ENCODE measurements at places on chromosomes 6 and 20.

DNA sequence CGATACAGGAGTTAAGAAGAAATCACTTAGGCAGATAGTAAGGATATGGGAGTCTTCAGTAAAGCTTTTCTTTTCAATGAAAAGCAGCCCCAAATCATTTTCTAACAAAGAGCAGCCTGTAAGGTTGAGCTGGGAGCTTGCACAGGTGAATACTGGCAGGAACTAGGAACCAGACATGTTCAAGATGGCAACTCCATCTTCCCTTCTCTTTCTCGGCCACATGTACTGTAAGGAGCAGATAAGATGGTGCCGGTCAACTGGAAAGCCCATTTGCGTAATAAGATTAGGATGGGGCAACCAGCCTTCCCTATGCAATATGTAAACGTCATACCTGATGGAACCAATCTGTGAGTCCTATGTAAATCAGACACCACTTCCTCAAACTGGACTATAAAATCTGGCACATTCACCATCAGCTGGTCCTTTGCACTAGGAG, 46.2 kb upstream of the RNGTT start:
- no peak for DNase-seq

DNA sequence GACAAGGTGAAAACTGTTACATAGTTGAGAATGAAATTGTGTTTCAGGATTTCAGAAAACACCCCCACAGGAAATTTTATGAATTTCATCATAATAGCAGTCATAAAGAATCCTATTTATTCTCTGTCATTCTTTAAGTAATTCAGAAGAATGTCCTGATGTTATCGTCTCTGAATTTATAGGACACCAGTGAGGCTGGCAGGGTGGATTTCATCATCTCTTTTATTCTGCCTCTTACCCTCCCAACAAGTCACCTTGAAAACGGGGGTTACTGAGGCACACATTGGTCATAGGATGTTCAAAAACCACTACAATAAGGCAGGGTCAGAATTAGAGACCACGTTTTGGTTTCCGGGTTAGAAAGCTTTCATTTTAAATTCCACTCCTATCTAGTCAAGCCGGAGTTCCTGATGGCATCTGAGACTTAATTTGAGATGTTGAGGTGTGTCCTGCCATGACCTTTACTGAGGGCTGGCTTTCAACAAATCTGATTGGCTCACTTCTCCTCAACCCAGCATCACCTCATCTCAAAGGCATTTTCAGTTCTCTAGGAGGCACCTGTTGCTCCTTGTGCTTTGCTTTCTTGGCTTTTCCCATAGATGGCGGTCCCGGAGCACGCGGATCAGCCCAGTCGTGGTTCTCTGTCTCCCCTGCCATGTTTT, 230.6 kb upstream of the SUPT3H start:
- DNase-seq: no peak

DNA sequence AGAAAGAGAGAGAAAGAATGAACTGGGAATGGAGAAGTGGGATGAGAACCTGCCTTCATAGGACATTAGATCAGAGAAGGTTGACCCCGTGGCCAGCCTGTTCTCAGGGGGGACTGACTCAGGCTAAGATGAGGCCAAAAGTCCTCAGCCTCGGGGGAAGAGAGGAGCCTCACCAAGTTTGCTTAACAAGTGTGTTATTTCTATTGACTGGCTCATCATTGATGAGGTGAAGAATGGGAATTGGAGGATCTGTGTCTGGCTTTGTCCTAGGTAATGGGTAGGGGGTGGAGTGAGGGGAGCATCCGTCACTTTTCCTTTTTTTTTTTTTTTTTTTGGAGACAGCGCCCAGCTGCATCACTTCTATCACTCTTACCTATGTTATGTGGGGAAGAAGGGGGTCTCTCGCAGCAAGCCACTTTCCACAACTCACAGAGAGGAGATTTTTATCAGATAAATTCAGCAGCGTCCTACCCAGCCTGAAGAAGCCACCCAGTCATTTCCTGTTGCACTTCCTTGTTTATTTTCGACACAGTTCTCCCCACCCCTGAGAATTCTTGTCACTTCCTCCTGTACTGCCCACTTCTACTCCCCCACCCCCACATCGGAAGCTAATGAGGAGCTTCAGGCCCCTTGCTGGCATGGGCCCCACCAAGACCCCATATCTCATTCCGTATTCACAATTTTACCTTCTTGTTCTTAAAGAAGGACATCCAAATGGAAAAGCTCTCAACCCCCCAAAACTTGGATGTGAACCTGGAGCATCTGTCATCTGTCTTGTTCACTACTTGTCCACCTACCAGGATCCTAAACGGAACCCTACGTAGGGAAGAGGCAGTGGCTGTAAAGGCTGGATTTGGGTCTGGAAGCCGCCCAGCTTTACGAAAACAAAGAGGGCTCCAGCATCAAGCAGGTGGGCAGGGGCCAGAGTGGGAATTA, 2.8 kb upstream of the RNASET2 start:
- DNase-seq: peak; percentile 71

DNA sequence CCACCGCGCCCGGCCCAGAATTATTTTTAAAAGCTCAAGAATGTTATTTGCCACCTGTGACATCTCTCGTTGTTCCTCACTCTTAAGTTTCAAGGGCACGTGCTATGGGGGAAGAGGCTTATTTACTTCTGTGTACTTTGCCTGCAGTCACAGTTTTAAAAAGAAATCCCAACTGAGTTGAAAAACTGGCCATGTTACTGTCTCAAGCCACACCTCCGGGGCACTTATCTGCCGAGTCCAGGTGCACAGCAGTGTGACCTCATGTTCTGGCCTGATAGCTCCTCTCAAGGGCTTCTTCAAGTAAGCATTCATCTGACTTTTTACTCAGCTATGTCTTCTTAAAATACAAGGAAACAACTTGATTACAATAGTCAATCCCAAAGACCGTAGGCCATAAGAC, 34.5 kb downstream of the SHLD1 start:
- no peak for DNase-seq

DNA sequence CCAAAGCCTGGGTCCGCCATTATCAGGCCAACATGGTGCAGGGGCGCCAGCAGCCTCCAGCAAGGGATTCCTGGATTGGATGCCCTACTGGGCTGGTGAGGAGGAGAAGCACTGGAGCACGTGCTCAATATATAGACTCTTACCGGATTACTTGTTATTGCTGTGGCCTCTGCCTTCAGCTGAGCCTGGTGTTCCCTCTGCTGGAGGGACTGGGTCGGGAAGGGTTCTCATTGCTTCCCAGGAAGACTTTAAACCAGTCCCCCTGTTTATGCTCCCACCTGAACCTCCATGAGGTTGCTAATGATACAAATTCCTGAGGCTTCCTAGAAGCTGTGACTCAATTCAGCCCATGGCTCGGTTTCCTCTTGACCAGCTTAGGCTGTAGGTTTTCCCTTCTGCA, 186.7 kb upstream of the ARID1B start:
- DNase-seq: no peak

DNA sequence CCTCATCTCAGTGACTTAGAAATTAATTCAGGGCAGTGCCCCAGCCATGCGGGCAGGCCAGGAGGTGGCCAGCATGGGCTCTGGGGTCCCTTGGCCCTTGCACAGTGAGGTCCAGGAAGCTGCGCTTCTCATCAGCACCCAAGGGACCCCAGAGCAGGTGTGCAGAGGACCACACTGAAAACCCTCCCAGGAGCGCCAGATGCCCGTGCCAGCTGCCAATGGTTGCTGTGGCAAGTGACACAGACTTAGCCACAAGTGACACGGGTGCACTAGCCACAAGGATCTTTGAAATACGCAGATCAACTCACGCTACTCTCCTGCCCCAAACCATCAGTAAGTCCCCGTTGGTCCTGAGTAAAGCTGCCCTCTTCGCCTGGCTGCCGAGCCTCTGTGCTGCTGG, 88.1 kb downstream of the ERMARD start:
- DNase-seq: no peak

GRCh38 chr20:12113468-12114371, 196.0 kb downstream of the BTBD3 start:
- DNase-seq: no peak

- peak; percentile 77 for DNase-seq
Measured at GRCh38 chr6:108541843-108542759, 18.6 kb upstream of the FOXO3 start.

- no peak for DNase-seq
Measured at GRCh38 chr6:128521282-128521632, 858 bp upstream of the PTPRK start.

- peak; percentile 86 for DNase-seq
Measured at GRCh38 chr20:53609491-53610445, 16.1 kb upstream of the ZNF217 start.

GRCh38 chr6:143457563-143458359, 7.2 kb downstream of the PEX3 start:
- DNase-seq: no peak

DNA sequence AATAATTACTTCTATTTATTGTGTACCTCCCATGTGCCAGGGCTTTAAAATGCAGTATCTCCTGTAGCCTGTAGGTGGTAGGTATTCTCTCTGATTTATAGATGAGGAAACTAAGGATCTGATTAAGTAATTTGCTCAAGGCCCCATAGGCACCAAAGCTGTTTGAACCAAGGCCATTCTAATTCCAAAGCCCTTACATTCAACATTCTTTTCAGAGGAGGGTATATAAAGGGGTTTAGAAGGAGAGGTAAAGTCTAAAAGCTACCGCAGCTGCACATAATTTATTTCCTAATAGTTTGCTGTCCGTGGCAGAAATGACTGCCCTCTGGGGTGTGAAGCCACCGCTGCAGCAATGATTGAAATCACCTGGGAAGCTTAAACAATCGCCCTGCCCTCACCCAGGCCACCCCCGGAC, 95.0 kb upstream of the FAM8A1 start:
- DNase-seq: no peak

- no peak for DNase-seq
Measured at GRCh38 chr6:126716826-126717509, 377.1 kb downstream of the CENPW start.

GRCh38 chr6:100258752-100259151, 206.0 kb downstream of the SIM1 start:
- DNase-seq: no peak

DNA sequence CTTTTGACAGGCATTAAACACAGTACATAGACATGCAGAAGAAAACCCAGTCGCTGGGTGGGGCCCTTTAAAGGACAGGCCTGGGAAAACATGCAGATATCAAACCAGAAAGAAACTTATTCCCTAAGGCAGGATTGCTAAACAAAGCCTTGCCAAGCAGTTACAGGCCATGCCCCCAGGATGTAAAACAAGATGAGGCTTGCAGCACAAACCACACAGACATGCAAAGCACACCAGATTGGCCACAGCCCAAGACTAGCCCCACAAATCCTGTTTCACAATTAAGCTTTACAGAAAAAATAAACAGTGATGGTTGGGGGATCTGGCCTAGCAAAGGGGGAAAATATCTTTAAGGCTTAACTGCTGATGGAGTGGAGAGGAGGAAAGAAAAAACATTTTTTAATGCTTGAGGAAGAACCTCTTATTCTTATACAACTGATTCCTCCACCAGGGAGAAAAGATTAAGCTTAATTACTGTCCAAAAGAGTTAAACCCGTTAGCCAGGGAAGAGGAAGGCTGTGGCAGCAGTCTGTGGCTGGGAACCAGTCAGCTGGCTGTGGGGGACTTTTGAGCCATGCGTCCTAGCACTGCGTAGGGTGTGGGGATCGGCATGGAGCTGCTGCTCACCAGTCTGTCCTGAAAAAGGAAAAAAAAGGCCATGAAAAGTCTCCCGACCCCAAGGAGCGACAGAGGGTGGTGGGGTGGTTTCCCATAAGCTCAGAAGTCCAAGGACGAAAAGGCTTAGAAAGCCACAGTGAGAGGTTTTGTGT, 28.4 kb downstream of the COL19A1 start:
- DNase-seq: no peak

GRCh38 chr20:3156811-3157619, 2.6 kb downstream of the FASTKD5 start:
- DNase-seq: peak; percentile 41
